Type B pancreatic cell (in vitro differentiated cells): ENCODE measurements at places on chromosomes 16 and 17.

DNA sequence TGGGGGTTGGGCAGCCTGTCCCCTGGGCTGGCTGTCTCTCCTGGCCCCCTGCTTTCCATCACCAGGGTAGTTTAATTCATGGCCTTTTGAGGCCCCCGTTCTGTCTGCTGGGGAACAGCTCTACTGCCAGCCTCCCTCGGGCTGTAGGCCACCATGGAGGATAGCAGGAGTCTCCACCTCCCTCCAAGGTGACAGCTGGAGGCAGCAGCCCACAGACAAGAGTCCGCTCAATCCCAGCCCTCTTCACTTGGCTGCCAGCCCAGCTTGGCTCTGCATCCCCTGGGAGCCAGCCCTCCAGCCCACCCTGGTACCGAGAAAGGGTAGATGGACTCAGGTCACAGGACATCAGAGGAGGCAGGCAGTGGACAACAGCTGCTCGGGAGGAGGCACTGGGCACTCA, 194.6 kb upstream of the SDK2 start:
- no peaks in the 10 kb centered on the region for H3K36me3 ChIP-seq
- no peak overlapping the region for H3K4me3 ChIP-seq
- peaks cover 16% of the 10 kb centered on the region for H3K4me1 ChIP-seq

- peaks cover 3% of the 10 kb centered on the region for H3K27me3 ChIP-seq
- H3K4me1 ChIP-seq: peaks cover 21% of the 10 kb centered on the region
- H3K36me3 ChIP-seq: no peaks in the 10 kb centered on the region
- no peak for DNase-seq
- no peak overlapping the region for H3K4me3 ChIP-seq
- no peak overlapping the region for H3K27ac ChIP-seq
These were observed 4.6 kb upstream of the AKTIP start for GRCh38 chr16:53507464-53508179.

- peak overlapping the region; percentile 80 for H3K27ac ChIP-seq
- peak overlapping the region; percentile 31 for H3K4me3 ChIP-seq
- H3K36me3 ChIP-seq: peaks cover 10% of the 10 kb centered on the region
- DNase-seq: peak; percentile 69
- H3K4me1 ChIP-seq: peaks cover 40% of the 10 kb centered on the region
- no peaks in the 10 kb centered on the region for H3K27me3 ChIP-seq
These were observed 72.7 kb downstream of the ABCC1 start for GRCh38 chr16:16021988-16022682.

DNA sequence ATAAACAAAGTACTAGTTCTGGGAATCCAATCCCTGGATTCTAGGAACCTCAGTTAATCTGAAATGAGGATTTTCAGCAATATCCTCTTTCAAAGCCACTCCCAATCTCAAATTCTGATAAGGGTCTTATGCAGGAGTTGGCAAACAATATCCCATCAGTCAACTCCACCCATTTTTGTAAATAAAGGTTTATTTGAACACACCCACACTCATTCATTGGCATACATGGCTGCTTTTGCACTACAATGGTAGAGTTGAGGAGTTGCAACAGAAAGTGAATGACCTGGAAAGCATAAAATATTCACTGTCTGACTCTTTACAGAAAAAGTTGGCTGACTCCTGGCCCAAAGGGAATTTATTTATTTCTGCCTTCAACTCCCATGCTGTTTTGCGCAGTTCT, 157.7 kb upstream of the CDH11 start:
- peaks cover 53% of the 10 kb centered on the region for H3K4me1 ChIP-seq
- DNase-seq: no peak
- H3K36me3 ChIP-seq: peaks cover 5% of the 10 kb centered on the region
- no peak overlapping the region for H3K27ac ChIP-seq
- peaks cover 3% of the 10 kb centered on the region for H3K27me3 ChIP-seq

GRCh38 chr17:43475494-43476089, 8.2 kb upstream of the DHX8 start:
- peaks cover 10% of the 10 kb centered on the region for H3K4me1 ChIP-seq
- H3K27me3 ChIP-seq: no peaks in the 10 kb centered on the region
- H3K36me3 ChIP-seq: no peaks in the 10 kb centered on the region
- no peak overlapping the region for H3K4me3 ChIP-seq

- no peak overlapping the region for H3K4me3 ChIP-seq
- no peak for DNase-seq
- H3K36me3 ChIP-seq: peaks cover 6% of the 10 kb centered on the region
- H3K4me1 ChIP-seq: peaks cover 9% of the 10 kb centered on the region
- H3K27me3 ChIP-seq: no peaks in the 10 kb centered on the region
- no peak overlapping the region for H3K27ac ChIP-seq
These were observed 43.5 kb downstream of the SNX29 start for GRCh38 chr16:12020009-12020408.

DNA sequence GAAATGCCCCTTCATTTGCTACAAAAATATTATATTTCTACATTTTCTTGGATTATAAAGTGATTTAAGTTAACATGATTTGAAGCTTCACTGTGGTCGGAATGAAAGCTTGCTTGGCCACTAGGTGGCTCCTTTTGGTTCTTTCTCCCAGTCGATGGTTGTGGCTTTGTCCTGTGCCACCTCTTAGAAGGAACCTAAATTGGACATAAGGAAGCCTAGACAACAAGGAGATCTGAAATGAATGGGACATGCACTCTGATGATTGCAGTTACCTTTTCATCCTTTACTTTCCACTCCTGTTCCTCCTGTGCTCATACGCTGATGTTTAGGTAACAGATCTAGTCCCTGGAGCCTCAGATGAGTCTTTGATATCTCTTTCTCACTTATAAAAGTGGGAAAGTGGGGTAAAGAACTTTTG, 39.2 kb downstream of the FTO start:
- H3K36me3 ChIP-seq: no peaks in the 10 kb centered on the region
- H3K4me1 ChIP-seq: peaks cover 36% of the 10 kb centered on the region
- H3K27me3 ChIP-seq: no peaks in the 10 kb centered on the region
- no peak overlapping the region for H3K27ac ChIP-seq
- no peak overlapping the region for H3K4me3 ChIP-seq
- no peak for DNase-seq

DNA sequence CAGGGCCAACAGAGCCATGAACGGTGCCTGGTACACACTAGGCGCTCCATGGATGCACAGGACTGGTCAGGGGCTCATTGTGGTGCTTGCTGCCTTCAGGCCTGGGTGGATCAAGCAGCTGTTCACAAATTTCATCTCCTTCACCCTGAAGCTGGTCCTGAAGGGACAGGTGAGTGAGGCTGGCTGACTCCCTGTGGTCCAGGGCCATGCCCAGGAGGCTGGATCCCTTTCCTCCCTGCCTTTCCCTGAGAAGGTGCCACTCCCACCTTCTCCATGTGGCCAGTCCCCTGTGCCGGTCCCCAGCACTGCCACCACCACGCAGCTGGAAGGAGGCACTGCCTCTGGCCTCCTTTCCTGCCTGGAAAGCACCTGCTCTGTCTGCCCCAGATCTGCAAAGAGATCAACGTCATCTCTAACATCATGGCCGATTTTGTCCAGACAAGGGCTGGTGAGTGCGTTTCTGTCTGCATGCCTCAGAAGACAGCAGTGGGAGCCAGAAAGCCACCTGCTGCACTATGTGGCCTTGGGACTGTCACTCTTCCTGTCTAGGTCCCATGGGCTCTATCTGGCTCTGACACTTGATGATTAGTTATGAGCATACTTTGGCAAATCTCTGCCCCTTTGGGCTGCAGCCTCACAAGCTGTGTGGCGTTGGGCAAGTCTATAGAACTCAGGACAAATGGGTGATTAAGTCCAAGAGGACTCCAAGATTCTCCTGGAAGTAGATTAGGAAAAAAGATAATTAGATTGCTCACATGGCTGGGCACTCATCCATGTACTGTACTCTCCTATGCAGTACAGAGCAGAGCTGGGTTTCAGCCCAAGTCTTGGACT, 9.4 kb downstream of the CETP start:
- H3K27me3 ChIP-seq: peaks cover 10% of the 10 kb centered on the region
- no peak for DNase-seq
- no peaks in the 10 kb centered on the region for H3K36me3 ChIP-seq
- no peaks in the 10 kb centered on the region for H3K4me1 ChIP-seq
- H3K4me3 ChIP-seq: no peak overlapping the region
